Effector CD8-positive, alpha-beta T cell (primary cell): ENCODE measurements at places on chromosomes 3 and 15.

GRCh38 chr15:58178668-58179067, 40.5 kb downstream of the AQP9 start:
- DNase-seq = no peak

- no peak for DNase-seq
Observed at GRCh38 chr15:34594361-34594760, 10.9 kb upstream of the GOLGA8B start.

GRCh38 chr3:71076361-71077002, 507.0 kb downstream of the FOXP1 start:
- no peak for DNase-seq

- DNase-seq = no peak
Observed at GRCh38 chr3:121584418-121584817, 8.8 kb upstream of the FBXO40 start.

GRCh38 chr3:192170659-192171058, 556.7 kb downstream of the FGF12 start:
- DNase-seq = no peak

- no peak for DNase-seq
Observed at GRCh38 chr3:119864476-119864875, 82.6 kb downstream of the NR1I2 start.

DNA sequence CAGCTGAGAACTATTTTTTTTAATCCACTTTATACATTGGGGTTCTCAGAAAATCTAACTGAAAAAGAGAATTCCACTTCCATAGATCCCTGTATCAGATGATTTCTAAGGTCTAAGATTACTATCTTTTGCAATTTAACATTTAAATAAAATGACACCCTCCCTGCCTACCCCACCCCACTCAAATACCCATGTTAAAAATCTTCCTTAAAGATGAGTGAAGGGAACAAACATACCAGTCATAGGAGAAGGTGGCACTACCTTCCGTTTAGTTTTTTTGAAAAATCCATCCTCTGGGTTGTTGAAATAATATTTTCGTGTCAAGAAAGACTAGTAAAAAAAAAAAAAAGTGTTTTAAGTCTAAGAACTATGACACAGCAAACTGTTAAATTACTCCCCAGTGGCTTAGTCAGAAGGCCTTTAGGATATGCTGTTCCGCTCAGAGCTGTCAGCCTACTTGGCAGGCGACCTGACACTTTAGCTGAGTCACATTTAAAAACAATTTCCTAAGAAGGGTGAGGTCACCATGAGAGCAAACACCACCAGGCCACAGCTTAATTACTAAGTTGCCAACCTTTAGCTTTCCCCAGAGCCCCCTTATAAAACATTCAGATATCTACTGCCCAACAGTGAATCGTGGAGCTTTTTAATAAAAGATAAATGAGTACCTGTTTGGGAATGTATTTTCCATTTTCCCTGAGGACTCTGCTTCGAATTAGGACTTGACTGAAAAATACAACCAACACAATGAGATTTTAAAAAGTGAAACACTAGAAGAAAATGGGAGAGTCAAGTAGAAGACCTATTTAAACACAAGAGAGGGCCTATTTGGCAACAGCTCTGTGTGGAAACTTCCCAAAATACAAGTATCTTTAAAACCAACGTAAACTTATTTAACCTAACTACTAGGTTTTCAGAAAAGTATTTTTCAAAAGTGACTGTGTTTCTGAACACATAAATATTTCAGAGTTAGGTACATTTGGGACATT, 9.6 kb downstream of the EMC3 start:
- DNase-seq = no peak

DNA sequence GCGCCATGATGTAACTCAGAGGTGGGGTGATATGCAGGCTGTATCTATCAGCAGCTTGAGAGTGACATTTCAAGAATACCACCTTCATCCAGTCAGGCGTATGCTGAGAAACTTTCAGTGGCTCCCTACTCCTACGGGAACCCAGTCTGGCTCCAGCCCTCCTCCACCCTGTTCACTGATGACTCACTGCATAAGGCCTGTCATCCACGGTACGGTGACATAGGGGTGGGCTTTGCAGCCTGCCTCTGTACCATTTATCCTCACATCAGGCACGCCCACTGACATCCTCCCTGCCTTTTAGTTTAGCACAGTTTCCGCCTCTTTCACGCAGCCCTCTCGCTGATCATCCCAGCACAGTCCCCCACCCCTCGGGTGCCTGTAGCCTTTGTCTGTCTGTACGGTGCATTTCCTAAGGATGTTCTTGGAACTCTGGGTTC, 11.7 kb downstream of the PXYLP1 start:
- DNase-seq = peak; percentile 58

DNA sequence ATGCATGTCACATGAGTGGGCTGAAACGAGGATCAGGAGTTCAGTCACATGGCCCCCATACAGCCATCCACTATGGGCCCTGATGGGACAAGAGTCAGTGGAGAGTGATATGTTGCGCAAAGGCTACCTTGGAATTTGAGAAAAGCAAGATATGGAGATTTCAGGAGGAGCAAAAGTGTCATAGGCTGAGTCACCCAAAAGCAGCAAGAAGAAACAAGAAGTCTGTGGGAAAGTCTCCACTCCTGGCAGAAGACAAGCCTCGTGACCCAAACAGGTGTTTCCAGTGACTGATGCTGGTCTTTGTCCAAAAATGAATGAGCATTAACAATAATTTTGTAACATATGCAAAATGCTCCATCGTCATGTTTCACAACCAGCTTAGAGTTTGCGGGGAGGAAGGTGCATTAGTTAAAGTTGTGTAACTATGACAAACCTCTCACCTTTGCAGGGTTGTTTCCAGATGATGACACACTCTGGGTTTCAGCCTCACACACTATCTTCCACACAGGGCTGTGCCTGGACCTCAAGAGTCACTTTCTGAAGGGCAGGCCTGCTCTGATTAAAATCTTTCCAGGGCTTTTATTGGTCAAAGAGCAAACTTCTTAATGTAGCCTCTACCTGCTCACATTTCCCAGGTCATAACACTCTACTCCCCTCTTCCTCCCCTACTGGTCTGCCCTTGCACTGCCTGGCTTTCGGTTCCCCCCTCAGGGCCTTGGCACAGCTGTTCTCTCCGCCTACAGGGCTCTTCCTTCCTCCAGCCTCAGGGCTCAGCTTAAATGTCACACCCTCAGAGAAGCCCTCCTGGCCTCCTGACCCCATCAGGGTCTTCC, 3.9 kb upstream of the DNASE1L3 start:
- DNase-seq = no peak

GRCh38 chr3:115502128-115502527, 121.2 kb upstream of the GAP43 start:
- DNase-seq = no peak

DNA sequence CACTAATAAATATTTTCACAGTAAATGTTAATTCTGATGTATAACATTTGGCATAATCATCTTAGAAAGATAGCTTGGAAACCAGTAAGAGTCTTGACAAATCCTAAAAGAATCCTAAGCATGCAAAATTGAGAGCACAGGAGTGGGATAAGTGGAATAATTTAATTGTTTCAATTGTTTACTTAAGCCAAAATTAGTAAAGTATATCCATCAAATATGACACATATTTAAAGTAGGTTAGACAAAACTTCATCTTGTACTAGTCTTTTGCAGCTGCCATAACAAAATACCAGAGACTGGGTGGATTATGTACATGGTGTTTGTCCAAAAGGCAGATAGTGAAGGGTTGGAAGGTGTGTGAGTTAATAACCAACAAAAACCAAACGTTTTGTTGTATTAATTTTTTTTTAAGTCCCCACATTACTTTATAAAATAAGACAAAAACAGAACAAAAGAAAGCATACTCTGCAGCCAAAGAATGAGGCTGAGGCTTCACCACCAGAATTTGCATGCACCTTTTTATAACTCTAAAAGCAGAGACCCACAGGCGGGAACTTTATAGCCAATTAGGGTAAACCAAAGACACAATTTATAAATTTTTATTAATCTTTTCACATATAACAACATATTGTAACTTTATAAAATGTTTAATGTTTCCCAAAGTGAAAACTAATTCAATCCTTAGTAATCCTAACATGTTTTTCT, 41.9 kb upstream of the CD200R1L start:
- no peak for DNase-seq

DNA sequence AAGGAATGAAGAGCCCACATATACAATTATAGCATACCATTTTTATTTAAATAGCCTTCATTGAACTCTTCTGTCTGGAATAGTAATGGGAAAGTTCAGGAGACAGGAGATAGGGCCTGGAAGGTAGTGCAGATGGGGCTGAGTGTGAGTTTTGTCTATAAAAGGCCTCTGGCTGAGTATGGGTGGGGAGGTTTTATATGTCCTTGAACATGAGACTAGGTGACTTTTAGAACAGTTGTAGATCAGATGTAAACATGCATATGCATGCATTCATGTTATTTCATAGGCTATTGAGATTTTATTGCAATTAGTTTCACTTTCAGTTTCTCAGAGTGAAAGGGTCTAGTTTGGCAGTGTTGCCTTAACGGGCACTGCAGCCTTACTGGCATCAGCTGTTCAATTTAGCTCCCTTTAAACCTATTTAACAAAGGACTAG, 27.1 kb downstream of the CGGBP1 start:
- no peak for DNase-seq

- no peak for DNase-seq
Observed at GRCh38 chr15:52200831-52201365, 9.7 kb upstream of the GNB5 start.

DNA sequence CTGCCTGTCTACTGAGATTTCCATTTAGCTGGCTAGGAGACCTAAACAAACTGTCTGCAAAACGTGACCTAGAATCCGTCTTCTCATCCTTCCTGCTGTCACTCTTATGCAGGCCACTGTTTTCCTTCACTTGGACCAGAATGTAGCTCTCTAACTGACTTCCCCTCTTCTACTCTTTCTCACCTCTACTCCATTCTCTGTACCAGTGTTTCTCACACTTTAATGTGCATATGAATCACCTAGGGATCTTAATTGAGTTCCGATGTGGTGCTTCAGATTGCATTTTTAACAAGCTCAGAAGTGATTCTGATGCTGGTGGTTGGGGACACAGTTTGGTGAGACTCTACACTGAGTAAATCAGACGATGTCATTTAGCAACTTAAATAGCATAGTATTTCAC, 1.6 kb upstream of the GBE1 start:
- no peak for DNase-seq

- no peak for DNase-seq
Observed at GRCh38 chr3:145006271-145006670, 1034.6 kb downstream of the DIPK2A start.

- no peak for DNase-seq
Observed at GRCh38 chr15:55240125-55240760, 43.5 kb upstream of the RSL24D1 start.

- DNase-seq = no peak
Observed at GRCh38 chr3:47097864-47098263, 66.0 kb downstream of the SETD2 start.

GRCh38 chr15:66417736-66418135, 31.0 kb downstream of the MAP2K1 start:
- DNase-seq = no peak

DNA sequence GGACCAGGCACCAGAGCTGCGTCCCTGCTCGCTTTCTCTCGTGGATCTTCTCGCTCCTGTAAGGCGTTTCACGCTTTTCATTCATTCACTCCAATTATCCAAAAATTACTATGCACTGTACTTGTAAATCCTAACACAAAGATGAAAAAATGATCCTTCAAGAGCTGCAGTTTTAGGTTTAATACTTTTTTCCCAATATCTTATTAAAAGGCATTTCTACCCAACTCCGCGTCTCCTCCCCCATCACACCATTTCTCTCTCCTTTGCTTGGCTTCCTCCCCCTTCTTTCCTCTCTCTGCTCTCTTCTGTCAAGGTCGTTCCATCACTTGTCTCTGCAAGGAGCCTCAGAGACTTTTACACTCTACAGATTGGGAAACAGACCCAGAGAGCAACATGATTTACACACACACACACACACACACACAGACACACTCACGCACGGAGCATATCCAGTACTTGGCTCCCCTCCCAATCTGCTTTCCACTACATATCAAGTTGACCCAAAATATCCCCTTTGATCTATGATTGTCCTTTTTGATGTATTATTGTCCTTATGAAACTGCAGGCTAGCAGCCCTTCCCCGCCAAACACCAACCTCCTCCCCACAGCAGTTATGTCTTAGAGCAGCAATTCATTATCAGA, 479 bp upstream of the CLDN1 start:
- DNase-seq = no peak

DNA sequence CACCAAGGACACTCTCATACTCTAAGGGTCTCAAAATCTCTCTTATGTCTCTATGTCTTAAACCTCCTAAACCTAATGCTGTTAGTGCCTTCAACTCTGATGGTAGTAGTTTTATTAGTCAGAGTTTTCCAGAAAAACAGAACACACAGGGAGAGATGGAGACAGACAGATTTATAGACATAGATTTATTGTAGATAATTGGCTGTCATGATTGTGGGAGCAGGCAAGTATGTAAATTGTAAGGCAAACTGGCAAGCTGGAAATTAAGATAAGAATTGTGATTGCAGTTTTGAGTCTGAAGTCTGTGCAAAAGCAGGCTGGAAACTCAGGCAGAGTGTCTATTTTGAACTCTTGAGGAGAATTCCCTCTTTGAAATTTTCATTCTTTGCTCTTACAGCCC, 96.3 kb upstream of the ROBO1 start:
- no peak for DNase-seq

- no peak for DNase-seq
Observed at GRCh38 chr3:10007126-10007782, 19.0 kb upstream of the FANCD2 start.

- DNase-seq = no peak
Observed at GRCh38 chr3:37543666-37544065, 318.0 kb upstream of the CTDSPL start.

GRCh38 chr3:159804726-159805410, 183.8 kb upstream of the IL12A start:
- no peak for DNase-seq

- DNase-seq = no peak
Observed at GRCh38 chr3:60185161-60185560, 1066.1 kb downstream of the FHIT start.

GRCh38 chr15:90340345-90340744, 11.7 kb upstream of the ZNF774 start:
- DNase-seq = no peak

DNA sequence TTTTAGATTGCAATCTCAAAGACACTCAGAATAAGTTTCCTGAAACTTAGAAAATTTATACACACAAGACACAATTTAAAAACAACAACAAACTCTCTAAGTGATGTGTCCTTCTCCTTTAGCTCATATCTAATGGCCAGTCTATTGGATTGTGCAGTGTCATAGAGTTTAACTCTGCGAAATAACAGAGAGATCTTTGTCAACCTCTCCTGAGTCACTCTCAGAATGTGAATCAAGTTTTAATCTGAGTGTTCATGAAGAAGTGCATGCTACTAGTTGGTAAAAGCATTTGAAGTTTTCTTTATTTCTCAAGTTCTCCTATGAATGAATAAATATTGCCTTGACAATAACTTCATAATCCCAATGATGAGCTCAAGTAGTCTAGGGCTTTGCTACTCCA, 284.5 kb upstream of the DNAJC19 start:
- no peak for DNase-seq

- DNase-seq = no peak
Observed at GRCh38 chr3:35899245-35899644, 259.9 kb downstream of the ARPP21 start.
